ENCODE measurements at places on chromosomes 13 and 19.

DNA sequence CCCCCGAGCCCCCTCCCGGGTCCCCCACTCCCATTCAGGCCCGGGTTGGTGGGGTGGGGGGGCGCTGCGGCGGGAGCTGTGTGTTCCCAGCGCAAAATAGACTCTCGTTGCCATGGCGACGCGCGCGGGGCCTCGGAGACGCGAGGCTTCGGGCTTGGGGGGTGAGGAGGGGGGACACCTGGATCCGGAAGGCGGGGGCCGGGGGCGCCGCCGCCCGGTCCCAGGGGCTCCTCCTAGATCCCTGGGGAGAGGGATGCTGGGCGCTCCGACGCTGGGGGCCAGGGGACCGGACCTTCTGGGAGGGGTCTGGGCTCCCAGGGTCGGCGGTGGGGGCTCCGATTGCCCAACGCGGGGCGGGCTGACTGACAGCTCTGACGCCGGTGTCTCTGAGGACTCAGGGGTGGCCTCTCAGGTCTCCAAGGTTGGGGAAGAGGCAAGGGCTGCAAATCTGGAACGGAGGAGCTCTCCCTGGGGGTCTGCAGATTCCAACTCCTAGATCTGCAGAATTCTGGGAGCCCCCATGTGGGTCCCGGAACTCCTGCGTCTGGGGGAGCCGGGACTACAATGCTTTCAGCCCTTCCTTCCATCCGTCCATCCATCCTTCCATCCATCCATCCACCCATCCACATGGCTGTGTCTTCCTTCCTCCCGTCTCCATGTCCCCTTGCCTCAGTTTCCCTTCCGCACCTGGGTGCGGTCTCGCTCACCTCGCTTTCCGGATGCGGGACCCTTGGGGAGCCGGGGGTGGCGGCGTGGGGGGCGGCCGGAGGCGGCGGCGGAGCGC is 9.1 kb upstream of the SHISA7 start:
- no peak for DNase-seq

- DNase-seq = no peak
These were observed 222.8 kb upstream of the NBEA start for GRCh38 chr13:34719060-34719875.

GRCh38 chr19:6997679-6998445 is 23.4 kb downstream of the MBD3L2B start:
- peak; percentile 4 for DNase-seq

DNA sequence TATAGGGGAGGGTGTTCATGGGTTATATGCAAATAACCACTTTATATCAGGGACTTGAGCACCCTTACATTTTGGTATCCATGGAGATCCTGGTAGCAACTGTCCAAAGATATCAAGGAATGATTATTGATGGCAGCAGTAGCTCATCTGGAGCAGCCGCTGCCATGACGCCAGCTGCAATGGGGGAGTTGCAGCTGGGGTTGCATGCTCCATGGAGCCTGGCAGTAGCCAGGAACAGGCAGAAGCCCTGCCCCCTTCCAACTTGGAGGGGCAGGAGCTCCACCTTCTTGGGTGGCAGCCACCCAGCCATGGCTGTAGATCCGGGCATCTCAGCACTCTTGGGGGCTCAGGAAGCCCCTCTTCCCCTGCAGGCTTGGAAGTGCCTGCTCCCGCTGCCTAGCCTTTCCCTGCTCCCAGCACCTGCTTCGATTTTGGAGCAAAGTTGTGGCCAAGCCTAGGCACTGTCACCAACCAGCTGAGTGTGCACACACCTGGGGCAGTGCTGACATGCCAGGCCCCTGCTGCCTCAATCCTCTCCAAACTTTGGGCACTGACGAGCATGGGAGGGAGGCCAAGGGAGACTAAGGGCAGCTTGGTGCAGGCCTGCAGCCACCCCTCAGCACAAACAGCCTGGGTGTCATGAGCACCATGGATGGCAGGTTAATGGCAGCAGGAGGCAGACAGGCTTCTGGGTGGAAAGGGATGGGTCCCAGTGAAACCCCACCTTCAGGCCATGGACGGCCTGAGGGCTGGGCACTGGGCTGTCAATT is 235.6 kb upstream of the CSNK1A1L start:
- DNase-seq = no peak

DNA sequence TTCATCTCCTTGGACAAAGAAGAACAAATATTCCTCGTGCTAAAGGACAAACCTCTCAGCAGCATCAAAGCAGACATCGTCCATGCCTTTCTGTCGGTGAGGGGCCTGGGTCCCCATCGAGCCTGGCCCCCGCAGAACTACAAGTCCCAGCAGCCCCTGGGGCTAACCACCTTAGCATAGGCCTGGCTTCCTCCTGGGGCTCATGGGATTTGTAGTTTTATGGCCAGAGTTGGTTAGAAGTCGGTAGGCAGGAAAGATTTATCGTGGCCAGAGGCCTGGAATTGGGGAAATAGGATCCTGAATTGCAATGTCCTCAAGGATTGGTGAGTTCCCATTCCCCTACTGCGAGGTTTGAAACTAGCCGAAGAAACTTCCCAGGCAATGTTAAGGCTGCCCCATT is 19.6 kb downstream of the TMEM150B start:
- DNase-seq = peak; percentile 22

- no peak for DNase-seq
These were observed 57.9 kb downstream of the ELF1 start for GRCh38 chr13:40961214-40961613.

GRCh38 chr13:114161644-114162532 is 17.2 kb upstream of the CFAP97D2 start:
- peak; percentile 47 for DNase-seq

DNA sequence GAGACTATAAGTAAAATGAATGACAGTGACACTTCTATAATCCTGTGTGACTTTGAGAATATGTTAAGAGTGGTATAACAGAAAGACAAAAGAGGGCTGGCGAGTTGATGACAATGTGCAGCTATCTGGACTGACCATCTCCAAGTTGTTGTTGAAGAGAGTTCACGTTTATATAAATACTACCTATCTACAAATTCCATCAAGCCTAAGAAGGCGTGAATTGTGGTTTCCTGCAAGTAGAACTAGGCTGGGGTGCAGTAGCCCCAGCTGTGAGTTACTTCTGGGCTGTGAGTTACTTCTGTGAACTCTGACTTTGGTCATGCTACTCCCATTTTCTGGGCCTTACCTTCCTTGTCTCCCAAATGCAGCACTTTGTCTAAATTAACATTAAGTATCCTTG is 561.0 kb downstream of the TBC1D4 start:
- no peak for DNase-seq

DNA sequence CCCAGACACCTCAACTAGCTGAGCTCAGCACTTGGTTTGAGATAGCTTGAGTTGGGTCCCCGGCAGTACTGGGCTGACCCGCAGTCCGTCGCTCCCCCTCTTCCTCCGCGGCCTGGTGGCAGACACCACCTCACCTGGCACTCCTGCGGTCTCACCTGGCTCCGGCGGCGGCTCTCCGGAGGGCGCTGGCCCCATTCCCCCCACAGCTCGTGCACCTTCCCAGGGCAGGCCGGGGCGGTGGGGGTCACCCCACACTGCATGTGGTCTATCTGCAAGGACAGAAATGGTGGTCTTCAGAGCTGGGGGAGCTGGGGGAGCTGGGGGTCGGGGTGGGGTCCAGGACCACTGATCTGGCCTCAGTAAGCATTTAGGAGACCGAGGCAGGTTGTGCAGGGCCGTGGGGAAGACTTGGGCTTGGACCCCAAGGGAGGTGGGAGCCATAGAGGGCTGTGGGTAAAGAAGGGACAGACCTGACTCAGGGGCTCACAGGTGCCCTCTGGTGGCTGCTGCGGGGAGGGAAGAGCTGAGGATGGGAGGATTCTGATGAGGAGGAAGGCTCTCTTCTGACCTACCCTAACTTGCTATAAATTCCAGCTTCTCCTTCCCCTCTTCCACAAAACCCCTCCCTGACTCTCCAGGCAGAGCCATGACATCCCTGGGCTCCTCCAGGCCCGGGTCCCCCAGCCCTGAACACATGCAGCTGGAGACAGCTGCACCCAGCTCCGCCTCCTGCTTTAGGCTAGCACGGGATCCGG is 6.7 kb upstream of the PLIN4 start:
- DNase-seq = peak; percentile 21

DNA sequence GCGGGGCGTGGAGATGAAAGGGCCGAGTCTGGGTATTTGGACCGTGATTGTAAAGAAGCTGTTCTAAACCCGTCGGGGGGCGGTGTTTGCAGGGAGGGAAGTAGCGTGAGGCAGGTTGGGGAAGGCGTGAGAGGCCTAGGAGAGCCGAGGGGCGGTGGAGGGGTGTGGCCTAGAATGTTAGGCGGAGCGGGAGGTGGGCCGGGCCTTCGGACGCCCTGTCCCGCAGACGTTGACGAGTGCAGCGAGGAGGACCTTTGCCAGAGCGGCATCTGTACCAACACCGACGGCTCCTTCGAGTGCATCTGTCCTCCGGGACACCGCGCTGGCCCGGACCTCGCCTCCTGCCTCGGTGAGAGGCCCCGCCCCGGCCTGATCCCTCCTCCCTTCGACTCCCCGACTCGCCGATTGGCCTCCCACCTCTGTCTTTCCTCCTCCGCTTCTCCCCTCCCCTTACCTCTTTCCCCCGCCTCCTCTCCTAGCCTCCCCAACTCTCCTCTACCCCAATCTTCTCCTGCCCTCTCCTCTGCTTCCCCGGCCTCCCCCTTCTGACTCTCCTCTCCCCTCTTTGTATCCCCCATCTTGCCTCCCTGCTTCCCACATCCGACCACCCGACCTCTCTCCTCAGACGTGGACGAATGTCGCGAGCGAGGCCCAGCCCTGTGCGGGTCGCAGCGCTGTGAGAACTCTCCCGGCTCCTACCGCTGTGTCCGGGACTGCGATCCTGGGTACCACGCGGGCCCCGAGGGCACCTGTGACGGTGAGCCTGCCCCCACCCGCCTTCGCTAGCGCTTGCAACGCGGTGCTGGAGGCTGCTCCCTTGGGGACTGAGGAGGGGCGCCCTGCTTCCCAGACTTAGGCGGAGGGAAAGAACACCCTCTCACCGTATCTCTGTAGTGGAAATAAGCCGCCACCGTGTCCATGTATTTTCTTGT is 12.8 kb downstream of the LTBP4 start:
- DNase-seq = peak; percentile 81

GRCh38 chr13:97386801-97387484 is 47.0 kb upstream of the RAP2A start:
- no peak for DNase-seq

- DNase-seq = peak; percentile 98
These were observed 547.0 kb upstream of the SLITRK5 start for GRCh38 chr13:87123987-87124784.

Data from AG10803 (cell line).